ENCODE measurements at places on chromosomes 4 and X.

DNA sequence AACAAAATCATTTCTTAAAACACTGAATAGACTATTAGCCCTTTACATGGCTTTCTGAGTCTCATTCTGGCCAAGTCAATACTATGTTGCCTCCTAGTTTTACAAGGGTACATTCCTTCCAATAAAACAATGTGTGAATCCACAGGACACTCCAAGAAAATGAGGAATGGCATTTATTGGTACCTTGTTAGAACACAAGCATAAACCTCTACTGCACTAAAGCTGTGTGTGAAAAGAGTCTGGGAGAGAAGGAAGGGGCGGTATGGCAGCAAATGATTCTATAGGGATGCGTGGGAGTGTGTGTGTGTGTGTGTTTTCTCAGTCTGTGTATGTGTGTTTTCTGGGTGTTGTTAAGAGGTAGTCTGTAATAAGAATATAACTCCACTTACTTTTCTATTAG is 48.9 kb downstream of the CXCL1 start:
- DNase-seq = no peak

DNA sequence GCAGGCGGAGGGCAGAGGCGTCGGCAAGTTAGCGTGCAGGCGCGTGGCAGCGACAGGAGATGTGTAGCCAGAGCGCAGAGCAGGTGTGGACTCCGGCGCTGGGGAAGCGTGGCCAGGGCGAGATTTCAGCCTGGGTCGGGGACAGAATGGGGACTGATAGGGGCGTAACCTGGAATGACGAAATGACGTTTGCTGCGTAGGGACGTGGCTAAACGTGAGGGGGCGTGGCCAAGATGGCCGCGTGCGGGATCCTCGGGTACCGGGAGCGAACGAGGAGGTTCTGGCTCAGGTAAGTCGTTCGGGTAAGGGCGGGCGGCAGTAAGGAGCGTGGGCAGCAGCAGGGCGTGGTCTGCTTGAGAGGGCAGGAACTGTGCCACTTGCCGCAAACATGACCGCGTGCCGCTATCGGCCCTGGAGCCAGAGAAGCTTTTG is 10.9 kb upstream of the CLTRN start:
- no peak for DNase-seq

DNA sequence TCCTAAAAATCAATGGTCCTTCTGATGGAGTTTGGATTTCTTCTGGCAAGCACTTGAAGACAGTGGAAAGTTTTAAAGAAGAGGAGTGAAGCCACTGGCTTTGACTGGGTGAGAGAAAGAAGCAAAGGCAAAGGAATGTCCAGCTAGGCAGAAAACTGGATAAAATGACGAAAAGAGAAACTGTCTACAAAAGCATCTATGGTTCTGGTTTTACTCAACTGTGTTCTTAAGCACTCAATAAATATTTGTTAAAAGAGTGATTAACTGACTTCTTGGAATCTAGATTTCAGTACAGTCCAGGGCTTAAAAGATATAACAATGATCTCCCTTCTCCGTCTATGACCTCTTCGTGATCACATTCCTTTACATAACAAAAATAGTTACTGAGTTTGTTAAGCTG is 52.4 kb downstream of the PACRGL start:
- no peak for DNase-seq

DNA sequence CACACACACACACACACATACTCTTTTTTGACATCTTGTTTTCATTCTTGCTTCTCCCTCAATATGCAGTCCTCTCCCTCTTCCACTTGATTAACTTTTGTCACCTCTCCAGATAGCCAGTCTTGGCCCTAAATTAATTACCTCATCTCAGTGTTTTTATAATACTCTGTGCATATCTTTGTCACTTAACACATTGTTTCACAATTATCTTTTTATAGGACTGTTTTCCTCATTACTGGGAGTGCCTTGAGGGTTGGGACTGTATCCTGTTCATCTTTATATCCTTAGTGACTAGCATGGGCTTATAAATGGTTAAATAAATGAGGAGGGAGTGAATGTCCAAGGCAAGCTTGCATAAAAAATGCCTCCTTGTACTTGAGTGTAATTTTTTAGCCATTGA is 33.1 kb downstream of the SYNPO2 start:
- DNase-seq = no peak

DNA sequence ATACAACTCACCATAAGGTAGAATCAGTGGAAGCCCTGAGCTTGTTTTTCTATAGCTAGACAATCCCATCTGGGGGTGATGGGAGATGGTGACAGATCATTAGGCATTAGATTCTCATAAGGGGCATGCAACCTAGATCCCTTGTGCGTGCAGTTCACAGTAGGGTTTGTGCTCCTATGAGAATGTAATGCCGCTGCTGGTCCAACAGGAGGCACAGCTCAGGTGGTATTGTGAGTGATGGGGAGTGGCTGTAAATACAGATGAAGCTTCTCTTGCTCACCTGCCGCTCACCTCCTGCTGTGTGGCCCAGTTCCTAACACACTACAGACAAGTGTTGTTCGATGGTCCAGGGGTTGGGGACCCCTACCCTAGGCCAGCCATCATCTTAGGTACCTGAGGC is 5.9 kb upstream of the GATB start:
- DNase-seq = no peak

DNA sequence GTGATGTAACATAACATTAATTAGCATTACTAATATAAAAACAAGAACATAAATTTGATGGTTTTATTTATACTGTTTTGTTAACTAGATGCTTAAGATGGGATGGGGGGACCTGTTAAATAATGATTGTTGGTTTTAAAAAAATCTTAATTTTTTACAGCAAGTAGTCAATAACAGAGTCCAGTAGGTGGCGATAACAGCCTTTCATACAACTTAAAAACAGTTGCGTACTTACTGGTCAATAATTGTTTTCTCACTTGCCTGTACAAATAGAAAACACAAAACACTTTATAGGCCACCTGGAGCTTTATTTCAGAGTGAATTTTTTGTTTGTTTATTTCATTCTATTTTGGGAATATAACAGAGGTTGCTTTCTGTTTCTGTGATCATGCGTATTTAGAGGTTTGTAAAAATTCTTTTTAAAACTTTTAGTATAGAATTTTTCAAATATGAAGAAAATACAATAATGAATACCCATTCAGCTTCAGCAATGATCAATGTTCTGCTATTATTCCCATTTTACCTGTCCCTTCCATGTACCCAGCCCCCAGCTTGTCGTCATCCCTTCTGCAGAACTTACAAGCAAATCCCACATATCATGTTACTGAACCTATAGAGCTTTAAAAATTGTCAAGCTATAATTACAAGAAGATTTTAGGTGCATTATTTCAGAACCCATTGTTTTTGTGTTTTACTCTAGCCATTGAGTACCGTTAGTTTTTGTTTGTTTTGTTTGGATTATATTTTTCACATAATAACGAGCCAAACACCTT is 97.1 kb downstream of the MRPL1 start:
- no peak for DNase-seq

DNA sequence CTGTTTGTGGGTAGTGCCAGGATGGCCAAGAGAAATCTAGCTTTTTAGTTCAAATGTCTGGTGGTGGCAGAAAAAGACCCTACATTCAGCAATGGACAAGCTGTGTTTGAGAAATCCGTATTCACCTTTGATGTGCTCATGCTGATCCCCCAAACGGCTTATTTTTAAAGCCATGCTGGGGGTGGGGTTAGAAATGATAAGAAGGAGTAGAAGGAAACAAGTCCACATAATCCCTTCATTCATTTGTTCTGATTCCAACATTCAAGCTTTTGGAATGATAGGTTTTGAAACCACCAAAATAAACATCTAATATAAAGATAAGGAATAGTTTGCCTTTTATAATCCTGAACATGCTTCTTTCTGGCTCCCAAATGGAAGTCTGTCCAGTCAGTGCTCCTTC is 92.0 kb upstream of the DKK2 start:
- DNase-seq = no peak

DNA sequence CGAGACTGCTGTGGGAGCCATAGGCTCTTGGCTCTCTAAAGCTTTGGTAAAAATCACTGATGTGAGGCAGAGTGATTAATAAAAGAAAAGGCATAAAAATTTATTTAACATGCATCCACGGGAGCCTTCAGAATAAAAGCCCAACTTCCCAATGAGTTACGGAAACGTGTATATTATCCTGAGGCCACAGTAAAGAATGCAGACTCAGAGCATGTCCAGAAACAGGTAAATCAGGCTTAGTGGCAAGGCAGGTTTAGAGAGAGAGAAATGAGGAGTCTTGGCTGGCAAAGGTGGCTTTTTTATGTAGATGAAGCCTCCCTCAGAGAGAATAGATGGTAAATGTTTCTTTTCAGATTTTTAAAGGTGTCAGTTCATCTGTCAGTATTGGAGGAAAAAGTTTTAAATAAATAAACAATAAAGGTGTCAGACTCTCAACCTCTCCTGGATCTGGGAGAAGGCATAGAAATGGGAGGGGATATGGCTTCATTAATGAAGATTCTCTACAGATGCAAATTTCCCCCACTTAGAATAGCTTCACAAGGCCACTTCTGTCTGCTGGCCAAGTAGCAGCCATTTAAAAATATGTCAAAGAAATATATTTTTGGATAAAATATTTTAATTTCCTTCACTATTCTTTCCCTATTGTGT is 24.0 kb downstream of the C4orf51 start:
- DNase-seq = no peak

GRCh38 chr4:2860391-2861348 is 17.0 kb downstream of the ADD1 start:
- DNase-seq = no peak

DNA sequence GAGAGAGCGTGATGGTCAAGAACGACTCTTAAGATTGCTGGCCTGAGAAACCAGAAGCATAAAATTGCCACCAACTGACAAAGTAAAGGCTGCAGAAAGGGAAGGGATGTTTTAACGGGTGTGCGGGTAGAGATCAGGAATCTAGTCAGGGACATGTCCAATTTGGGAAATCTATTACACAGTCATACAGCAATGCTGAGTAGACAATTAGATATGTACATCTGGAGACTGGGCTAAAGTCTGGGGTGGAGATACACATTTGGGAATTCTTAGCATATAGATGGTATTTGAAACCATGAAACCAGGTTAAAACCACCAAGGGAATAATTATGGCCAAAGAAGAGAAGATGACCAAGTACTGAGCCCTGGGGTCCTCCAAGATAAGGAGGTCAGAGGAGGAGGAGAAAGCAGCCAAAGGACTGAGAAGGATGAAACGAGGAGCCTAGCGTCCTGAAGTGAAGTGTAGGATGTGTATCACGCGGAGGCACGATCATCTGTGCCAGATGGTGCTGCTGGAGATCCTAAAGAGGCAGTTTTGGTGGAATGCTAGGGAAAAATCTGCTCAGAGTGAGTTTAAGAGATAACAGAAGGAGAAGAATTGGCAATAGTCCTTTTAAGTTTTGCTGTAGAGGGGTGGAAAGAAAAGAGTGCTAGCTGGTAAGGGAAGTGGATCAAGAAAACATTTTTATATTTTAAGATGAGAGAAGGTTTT is 36.5 kb downstream of the SEC24D start:
- no peak for DNase-seq

GRCh38 chr4:121057466-121057922 is 14.8 kb downstream of the NDNF start:
- no peak for DNase-seq

- DNase-seq = no peak
These were observed 739.9 kb upstream of the AMOT start for GRCh38 chrX:113580486-113580885.

GRCh38 chrX:74521961-74522751 is 92.3 kb downstream of the RLIM start:
- no peak for DNase-seq

DNA sequence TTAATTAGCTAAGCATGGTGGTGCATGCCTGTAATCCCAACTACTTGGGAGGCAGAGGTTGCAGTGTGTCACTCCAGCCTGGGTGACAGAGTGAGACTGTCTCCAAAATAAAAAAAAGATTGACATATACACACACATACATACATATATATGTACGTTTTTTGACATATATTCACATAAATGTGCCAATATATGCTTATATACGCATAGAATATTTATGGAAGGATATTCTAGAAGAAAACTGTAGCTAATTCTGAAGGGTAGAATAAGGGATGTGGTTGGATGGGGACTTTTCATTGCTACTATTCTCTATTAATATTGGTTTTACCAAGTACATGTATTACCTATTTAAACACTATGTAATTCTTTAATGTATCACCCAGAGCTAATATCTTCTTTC is 19.7 kb downstream of the ZGRF1 start:
- no peak for DNase-seq

GRCh38 chr4:8052160-8052691 is 106.4 kb downstream of the ABLIM2 start:
- no peak for DNase-seq

- no peak for DNase-seq
These were observed 155.5 kb downstream of the DHX15 start for GRCh38 chr4:24428850-24429249.

DNA sequence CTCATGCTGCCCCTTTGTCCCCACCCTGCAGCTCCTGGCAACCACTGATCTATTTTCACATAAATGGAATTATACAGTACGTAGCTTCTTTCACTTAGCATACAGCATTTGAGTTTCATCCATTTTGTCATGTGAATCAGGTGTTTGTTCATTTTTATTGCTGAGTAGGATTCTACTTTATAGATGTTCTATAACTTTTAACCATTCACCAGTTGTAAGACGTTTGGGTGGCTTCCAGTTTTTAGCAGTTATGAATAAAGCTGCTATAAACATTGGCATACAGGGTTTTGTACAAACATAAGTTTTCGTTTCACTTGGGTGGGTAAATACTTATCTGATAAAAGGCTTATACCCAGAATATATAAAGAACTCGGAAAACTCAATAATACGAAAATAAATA is 102.3 kb upstream of the KLHL13 start:
- DNase-seq = no peak

- DNase-seq = no peak
These were observed 357.8 kb upstream of the F9 start for GRCh38 chrX:139172731-139173130.

DNA sequence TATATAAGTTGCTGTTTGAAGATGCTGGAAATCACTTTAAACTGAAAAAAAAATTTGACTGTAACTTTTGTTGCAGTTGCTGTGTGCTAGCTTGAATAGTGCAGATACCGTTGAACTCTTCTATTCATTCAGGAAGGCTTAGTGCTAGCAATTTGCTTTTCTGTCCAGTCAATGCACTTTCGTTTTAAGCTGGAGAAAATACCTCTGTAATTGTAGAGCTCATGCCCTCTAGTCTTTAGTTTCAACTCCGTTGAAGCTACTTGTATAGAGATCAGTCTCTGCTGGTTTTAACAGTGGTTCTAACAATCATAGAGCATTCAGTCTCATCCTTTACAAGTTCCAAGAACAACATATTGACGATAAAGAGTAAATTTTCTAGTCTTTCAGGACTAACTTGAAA is 49.0 kb upstream of the TRPC3 start:
- no peak for DNase-seq

GRCh38 chr4:28490669-28491068 is 1630.0 kb downstream of the STIM2 start:
- DNase-seq = no peak
